ENCODE measurements at places on chromosomes 2 and 18.

GRCh38 chr2:46490521-46491141 is 11.3 kb downstream of the TMEM247 start:
- no peak for DNase-seq

- no peak for DNase-seq
These were observed 140.7 kb downstream of the NCK2 start for GRCh38 chr2:105885456-105885855.

GRCh38 chr2:735670-736218 is 58.5 kb upstream of the TMEM18 start:
- no peak for DNase-seq

GRCh38 chr2:181309586-181309985 is 147.6 kb upstream of the ITGA4 start:
- no peak for DNase-seq

DNA sequence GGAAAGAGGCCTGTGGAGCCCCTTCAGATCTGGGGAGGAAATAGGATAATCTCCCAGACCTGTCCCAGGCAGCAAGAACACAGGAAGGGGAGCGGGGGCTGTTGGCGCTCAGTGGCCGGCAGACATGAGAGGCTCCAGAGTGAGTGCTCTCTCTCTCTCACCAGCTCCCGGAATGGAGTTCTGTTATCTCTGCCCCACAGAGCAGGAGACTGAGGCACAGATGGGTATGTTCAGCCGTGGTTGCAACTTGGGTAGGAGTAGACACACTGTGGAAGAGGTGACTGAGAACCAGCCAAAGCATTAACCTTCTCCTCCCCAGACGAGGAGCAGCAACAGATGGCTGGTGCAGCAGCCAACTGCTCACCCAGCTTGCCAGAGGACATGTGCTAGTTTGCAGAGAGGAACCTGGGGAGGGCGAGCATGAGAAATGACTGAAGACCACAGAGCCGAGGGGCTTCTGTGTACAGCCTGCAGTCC is 82.0 kb downstream of the NRP2 start:
- DNase-seq, result no peak

DNA sequence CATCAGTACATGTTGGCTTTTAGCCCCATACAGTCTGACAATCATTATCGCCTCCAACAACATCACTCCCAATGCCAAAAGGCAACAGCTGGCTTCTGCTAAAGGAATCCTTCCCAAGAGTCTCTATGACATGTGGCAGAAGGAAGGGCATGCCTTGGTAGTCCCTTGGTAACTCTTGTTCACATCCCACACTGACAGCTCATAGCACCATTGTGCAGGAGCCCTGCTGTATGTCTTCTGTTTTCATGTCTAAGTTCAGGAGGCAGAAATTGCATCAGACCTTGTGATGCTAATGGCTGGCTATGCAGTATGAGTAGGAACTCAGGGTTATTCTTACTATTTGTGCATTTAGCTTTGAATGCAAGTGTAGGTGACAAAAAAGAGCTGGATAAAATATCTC is 392.1 kb downstream of the PTH2R start:
- no peak for DNase-seq

DNA sequence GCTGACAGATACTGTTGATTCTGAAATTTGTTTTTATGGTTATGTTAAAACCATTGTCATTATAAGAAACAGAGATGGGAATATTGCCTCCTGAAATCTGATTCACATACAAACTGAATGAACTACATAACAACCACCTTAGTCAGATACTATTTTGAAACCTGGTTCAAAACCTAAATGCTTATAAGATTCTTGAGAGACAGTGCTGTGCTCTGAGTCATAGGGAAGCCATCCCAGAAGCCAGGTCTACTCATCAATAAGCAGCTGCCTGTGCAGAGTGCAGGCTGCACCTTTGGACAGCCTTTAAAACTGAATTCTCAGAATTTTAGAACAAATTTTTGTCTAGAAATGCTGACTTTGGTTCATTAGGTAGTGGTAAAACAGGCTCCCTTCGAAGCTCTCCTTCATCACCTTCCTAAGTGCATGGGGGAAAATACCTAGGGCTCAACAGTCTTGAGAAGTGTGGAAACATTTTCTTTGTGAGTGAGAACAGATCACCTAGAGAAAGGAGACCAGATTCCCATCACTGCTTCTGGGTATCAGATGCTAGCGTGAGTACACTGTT is at the start of gene SERPINB7:
SERPINB7 (plus strand) TSS at position 253 of the 565 bp plus-strand sequence. CDS start 6,955 bp downstream, outside the sequence.
- DNase-seq, result no peak

DNA sequence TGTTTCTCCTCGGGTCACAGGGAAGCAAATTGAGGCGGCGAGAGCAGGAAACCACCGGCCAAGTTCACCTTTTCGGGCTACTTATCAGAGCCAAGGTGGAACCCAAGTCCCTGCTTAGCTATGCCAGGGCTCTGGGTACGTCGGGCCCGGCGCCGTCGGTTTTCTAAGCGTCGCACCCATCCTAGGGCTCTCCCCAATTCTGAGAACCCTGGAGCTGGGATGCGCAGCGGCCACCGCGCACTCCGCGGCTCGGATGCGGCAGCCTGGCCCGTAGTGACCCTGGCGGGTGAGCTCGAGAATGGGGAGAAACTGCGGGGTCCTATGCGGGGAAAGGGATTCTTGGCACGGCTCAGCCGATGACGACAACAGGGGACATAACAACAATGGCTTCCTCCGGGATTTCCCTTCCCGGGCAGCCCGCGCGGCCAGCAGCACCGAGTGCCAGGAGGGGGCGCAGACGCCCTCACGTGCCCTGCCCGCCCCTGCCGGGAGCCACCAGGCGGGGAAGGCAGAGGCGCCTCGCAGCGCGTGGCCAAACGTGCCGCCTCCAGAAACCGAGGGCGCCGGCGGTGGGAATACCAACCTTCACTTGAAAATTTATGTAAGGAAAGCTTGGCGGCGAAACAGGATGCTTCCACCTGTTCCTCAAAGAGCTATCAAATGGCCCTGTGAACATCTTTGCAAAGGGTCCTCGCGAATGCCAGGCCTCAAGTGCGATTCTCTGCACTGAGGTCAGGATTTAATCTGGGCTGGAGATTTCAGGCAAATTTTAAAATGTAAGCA is 2.1 kb upstream of the SLC30A3 start:
- DNase-seq, result peak; percentile 30
